ENCODE measurements at places on chromosomes 7 and 10.

- DNase-seq, result no peak
Measured at GRCh38 chr7:45687185-45687560, 113.0 kb downstream of the ADCY1 start.

- DNase-seq, result no peak
Measured at GRCh38 chr7:86939197-86939814, 120.1 kb downstream of the ELAPOR2 start.

- DNase-seq, result no peak
Measured at GRCh38 chr10:16652154-16652553, 130.5 kb upstream of the C1QL3 start.

- DNase-seq, result peak; percentile 29
Measured at GRCh38 chr10:78688901-78689583, 379.7 kb upstream of the ZMIZ1 start.

- no peak for DNase-seq
Measured at GRCh38 chr10:17425584-17426262, 28.7 kb downstream of the ST8SIA6 start.

DNA sequence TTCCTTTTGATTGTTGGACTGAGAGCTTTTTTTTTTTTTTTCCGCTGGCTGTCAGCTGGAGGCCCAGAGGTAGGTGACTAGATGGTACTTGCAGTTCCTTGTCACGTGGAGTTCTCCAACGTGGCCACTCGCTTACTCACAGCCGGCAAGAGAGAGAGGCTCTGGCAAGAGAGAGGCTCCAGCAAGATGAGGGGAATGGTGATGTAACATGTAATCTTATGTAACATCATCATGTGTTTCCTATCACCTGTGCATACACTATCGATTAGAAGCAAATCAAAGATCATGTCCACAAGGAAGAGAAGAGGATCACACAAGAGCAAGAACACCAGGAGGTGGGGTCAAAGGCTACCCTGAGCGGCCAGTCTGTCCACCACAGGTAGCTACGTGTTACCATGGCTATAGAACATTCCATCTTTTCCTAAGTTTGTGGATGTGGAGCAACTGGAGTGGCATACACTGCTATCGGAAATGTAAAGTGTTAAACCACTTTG lies 4.0 kb upstream of the BORCS7 start:
- no peak for DNase-seq

- DNase-seq, result no peak
Measured at GRCh38 chr7:27784399-27785053, 44.6 kb downstream of the TAX1BP1 start.

- DNase-seq, result no peak
Measured at GRCh38 chr7:150513758-150514157, 914 bp upstream of the GIMAP7 start.

DNA sequence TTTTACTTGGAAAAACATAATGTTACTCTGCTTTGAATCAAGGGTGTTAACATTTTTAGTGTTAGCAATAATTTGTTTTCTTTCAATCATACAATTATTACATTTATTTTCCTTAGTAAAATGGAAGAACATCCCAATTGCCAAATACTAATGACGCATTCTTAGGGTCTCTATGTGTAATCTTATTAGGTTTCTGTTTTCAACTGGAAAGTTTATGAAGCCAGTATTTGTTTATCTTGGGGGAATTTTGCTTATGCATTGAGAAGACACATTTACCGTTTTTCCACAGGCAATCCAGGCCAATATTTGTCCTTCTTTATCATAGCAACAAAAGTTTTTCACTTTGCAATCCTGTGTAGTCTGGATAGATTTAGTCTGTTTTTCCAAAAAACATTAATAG lies 134.5 kb downstream of the CPED1 start:
- DNase-seq, result no peak

DNA sequence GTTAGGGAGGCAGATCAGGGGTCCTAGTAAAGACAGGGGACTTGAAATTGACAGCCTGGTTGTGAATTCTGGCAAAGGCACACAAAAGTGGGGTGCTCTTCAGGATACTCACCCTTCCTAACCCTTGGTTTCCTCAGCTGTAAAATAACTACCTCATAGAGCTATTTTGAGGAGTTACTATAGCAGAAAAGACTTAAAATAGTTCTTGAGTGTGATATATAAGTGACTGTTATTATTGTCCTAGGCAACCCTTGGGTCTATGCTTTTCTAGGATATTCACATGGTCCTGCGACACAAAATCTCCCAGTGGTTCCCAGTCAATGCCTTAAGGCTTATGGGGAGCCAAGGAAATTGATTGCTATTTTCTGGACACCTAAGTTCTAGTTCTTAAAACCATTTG lies 98.1 kb upstream of the NAMPT start:
- no peak for DNase-seq

DNA sequence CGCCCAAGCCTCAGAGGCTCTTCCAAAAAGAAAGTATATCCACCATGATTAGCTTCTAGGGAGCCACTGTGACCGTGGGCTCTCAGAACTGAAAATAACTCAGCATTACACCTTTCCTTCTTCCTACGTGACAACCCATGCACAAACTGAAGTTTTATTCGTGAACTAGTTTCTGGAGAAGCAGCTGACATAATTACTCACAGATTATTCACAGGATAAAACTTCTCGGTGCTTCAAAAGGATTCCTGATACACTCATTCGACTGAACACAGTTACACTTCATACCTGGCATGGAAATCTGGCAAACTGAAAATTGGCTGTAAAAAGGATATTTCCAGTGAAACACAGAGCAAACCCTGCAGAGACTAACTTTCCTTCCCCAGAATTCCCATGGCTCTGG lies 139.2 kb upstream of the PTER start:
- DNase-seq, result no peak

- DNase-seq, result no peak
Measured at GRCh38 chr7:129616530-129616929, 5.0 kb downstream of the NRF1 start.

GRCh38 chr10:124957404-124957947 lies 15.6 kb downstream of the ZRANB1 start:
- no peak for DNase-seq

- no peak for DNase-seq
Measured at GRCh38 chr10:71795248-71795647, 21.9 kb upstream of the VSIR start.

DNA sequence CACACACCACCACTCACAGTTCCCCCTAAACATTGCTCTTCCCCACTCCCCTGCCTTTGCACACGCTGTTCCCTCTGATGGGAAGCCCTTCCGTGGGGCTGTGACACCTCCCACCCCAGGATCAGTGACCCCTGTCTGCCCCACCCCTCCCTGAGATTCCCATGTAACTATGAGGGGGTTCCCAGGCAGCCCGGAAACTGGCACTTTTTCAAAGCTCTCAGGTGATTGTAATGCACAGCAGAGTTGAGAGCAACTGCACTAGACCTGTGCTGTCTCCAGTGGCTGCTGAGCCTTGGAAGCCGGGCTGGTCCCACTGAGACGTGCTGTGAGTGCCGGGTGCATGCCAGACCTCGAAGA lies 29.8 kb downstream of the GPRIN2 start:
- no peak for DNase-seq

GRCh38 chr7:51308696-51309095 lies 7.9 kb downstream of the COBL start:
- DNase-seq, result no peak

DNA sequence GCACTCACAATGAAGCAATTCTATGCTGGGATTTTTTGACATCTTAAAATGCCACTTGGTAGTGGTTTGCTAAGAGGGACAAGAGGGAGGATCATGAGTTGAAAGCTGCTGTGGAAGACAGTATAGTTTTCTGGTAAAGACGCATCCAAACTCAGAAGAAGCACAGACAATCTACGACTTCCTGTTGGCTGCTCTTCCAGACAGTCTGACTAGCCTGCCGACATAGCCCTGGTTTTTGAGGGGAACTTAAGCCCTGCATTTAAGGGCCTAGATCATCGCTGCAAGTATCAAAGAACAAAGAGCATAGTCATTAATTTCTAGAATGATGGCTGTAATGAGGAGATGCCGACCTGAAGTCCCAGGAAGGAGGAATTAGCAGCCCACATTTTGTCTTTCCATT lies 99.9 kb upstream of the IKZF1 start:
- no peak for DNase-seq

GRCh38 chr10:61000769-61001730 lies 57.1 kb upstream of the RHOBTB1 start:
- DNase-seq, result no peak

DNA sequence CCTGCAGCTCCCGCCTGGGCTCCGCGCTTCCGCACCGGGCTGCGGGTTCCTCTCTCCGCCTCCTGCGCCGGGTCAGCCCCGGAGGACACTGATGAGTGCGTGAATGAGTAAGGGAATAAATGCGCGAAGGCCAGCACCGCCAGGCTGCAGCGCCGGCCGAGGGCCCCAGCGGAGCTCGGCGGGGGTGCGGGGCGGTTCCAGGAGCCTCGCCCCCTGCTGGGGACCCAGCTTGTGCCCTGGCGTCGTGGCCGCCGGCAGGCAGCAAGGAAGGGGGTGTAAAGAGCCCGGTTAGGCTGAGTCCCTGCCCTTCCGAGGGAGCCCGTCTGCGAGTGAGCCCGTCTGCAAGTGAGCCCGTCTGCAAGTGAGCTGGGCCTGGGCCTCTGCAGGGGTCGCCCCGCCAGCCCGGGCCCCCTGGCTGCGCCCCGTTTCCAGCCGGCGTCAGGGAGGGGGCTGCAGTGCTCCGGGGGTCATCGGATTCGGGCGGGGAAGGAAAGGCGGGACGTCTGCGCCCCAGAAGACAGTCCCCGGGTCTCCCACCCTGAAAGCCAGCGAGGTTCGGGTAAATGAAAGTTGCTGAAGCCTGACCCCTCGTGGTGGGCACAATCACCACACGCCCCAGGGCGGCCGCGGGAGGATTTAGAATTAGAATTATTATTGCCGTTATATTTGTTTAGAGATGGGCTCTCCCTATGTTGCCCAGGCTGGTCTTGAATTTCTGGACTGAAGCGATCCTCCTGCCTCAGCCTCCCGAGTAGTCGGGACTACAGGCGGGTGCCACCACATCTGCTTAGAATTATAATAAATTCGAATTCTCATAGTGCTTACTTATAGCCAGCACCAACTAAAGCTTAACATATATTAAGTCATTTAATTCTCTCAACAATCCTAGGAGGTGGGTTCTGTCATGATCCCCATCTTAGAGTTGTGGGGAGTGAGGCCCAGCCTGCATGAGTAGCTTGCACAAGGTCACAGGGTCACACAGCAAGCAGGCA lies 8.6 kb upstream of the CRYGN start:
- peak; percentile 61 for DNase-seq

DNA sequence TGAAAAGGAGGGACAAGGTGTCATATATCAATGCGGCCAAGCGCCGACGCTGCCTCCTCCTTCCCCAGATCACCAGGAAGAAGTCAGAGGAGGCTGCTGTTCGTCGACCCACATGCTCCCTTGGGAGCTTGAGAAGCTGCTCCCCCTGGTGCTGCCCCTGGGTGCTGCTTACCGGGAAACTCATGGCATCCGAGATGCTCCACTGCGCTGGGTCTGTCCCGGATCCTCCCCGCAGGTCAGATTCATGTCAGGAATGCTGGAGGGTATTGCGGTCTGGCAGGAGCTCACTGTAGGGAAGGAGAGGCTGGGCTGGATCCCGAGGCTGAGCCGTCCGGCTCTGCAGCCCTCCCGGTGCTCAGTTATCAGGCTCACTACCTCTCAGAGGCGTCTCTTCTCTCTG lies 123.7 kb upstream of the FAM20C start:
- no peak for DNase-seq

DNA sequence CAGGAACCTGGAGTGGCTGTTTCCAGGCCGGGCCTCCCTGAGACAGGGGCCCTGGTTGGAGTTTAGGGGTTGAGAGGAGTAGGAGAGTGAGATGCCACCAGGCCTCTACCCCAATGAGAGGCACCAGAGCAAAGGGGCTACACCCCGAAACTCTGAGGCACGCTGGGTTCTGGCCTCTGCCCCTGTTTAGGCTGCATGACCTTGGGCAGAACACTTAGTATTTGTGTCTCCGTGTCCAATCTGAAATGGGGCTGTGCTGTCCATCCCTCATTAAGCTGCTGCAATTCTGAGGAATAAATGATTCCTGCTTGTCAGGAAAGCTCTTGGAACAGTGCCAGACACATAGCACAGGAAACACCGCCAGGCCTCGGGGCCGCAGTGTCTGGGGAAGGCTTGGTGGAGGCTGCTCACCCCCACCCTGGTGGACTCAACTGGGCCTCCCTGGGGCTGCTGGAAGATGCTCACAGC lies 40.5 kb upstream of the SAMD8 start:
- no peak for DNase-seq

- DNase-seq, result no peak
Measured at GRCh38 chr10:133391761-133392518, 2.0 kb upstream of the MTG1 start.

- DNase-seq, result no peak
Measured at GRCh38 chr10:126205486-126206205, 182.6 kb downstream of the ADAM12 start.

GRCh38 chr10:61819208-61819607 lies 82.3 kb upstream of the ARID5B start:
- DNase-seq, result no peak

- DNase-seq, result no peak
Measured at GRCh38 chr10:65291286-65291685, 1634.5 kb upstream of the LRRTM3 start.

GRCh38 chr10:59557642-59558041 lies 152.0 kb downstream of the SLC16A9 start:
- no peak for DNase-seq

DNA sequence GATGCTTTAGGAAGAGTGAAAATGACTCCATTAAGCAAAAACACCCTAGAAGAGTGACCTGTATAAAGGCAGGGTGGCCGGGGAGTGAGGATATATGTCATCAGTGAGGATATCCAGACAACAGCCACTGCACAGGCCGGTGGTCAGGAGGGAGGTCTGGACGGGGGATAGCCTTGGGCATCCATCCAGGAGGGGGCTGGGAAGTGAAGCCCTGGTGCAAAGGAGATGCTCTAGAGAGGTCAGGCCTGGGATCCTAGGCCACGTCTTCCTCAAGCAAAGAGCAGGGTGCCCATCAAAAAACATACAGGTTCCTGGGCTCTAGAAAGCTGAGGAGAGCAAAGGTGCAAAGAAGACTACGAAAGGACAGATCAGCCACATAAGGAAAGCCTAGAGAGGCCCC lies 25.6 kb downstream of the FAM171A1 start:
- no peak for DNase-seq

- no peak for DNase-seq
Measured at GRCh38 chr7:90224195-90224594, 12.7 kb downstream of the STEAP2 start.

DNA sequence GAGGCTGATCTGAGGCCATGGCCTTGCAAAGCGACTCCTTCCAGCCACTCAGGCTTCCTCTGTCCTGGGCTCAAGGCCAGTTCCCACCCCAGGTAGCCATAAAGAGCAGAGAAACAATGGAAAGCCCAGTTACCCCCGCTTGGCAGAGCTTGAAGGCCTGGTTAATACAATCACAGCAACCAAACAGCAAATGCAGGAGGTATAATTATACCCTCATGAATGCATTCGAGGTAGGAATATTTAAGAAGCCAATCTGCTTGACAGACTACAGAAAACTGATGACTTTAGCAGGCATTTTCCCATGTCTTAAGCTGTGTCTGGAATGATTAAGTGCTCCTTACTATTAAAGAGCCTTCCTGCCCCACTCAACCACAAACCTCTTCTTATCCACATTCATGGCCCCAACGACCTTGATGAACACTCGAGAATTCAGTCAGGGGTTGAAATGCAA lies 114.1 kb upstream of the MACROH2A2 start:
- DNase-seq, result no peak

Data from amygdala (tissue), 56 donors.